H54 (cell line): ENCODE measurements at places on chromosomes 13 and 19.

GRCh38 chr19:14148751-14149410, 12.5 kb upstream of the ASF1B start:
- no peak for DNase-seq

GRCh38 chr19:33391631-33392249, 18.2 kb downstream of the CEBPG start:
- no peak for DNase-seq

DNA sequence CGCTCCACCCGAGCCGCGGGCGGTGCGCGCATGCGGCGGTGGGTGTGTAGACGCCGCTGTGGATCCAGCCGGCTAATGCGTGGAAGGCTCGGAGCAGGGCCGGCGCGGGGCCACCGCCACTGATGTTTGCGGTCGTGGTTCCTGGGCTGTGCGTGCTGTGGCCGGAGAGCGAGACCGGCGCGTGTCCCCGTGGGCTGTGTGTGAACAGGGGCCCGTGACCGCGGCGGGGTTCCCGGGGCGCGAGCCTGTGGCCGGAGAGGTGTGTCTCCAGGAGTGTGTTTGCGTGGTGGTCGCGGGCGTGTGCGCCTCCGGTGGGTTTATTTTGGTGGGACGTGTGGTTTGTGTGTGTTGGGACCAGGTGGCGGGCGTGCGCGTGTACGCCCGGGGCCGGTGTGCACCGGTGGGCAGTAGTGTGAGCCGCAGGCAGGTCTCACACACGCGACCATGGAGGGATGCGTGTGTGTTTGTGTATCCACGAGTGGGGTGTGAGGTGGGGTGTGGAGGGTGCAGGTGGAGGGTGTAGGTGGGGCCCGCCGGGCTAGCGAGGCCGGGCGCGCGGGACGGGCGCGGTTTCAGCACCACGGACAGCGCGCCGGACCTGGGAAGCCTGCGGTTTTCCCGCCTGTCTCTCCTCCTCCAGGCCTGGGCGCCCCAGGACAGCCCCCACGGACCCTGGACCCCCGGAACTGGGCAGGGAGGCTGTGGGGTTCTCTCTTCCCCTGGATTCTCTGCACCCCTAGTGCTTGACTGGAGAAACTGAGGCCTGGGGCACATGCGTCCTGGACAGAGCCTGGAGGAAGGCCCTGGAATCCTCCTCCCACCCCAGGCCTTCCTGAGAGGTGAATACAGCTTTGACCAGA, 1.6 kb downstream of the HCN2 start:
- no peak for DNase-seq

DNA sequence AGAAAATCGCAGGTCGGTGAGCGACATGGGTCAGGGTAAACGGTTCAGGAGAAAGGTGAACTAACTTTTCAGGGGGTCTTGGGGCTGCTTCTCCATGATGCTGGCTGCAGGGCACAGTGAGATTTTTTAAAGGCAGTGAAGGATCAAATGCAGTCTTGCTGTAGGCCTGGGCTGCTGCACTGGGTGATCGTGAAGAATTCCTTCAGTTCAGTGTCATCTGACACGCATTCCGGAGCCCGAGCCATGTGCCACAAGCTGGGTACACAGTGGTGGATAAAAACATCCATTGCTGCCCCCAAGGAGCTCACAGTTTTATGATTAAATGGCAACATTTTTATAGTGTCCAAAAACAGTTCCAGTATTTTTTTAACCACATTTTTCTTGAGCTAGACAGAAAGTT, 56.3 kb upstream of the GPR12 start:
- no peak for DNase-seq

- DNase-seq = no peak
Observed at GRCh38 chr13:111443981-111444380, 123.5 kb downstream of the TEX29 start.

- DNase-seq = no peak
Observed at GRCh38 chr13:60772726-60773125, 375.7 kb downstream of the TDRD3 start.
